ENCODE measurements at places on chromosomes 1 and 21.

GRCh38 chr1:220997791-220998190, 118.5 kb downstream of the HLX start:
- DNase-seq = no peak

DNA sequence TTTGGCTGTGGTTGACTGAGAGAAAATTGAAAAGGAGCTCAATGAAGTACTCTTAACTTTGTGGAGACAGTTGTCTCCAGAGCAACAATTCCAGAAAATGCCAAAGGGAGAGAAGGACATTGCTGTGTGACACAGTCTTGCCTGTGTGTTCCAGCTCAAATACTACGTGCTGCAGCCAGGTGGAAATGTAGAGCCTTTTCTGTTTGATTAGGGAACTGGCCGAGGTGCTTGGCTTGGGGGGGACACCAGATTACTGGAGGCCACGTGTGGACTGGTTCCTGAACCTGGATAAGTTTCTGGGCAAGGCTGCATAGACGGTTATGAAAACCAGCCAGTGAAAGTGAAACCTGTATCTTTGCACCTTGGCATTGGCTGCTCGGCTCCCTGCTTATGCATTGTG, 217.9 kb downstream of the CTH start:
- DNase-seq = no peak

GRCh38 chr1:221097479-221098281, 218.4 kb downstream of the HLX start:
- DNase-seq = no peak

DNA sequence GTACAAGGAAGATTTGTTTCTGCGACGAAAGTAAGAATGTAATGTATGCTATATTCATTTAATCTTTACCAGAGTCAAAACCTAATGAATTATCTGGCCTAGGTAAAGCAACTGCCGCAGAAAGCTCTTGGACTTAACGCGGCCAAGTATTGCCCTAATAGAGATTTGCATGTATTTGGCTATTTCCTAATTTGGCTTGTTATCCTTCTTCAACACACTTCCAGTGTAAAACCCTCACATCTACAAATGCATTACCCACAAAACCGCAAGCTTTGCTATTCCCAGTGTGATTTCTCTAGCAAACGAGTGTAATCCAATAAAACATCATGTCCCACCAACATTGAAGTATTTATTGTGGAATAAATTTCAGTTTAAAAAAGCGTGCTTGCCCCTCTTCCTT, 123.8 kb upstream of the LMO4 start:
- DNase-seq = no peak

- no peak for DNase-seq
These were observed 29.7 kb downstream of the MRPL39 start for GRCh38 chr21:25577424-25578055.
